ENCODE measurements at places on chromosomes 16 and 17.

DNA sequence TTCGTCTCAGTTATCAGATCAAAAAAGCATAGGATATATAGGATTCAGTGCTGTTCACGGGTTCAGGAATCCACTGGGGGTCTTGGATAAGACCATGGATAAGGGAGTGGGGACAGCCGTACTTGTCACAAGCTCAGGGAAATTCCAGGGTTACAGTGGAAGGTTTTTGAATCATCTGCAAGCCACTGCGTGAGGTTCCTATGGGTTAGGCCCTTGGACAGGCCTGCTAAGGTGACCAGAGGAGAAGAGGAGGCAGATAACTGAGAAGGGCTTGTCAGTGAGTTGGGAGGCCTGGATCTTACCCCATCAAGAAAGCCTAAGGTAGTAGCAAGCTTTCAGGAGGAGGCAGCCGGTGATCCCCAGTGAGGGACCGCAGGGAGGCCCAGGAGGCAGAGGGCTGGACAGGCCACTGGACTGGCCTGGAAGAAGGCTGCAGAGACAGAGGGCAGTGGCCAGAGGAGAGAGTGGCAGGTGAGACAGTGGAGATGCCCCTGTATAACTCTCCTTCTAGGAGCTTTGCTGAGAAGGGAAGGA lies 27.3 kb downstream of the NGFR start:
- no peak for DNase-seq

GRCh38 chr16:49140618-49141017 lies 141.0 kb downstream of the CBLN1 start:
- DNase-seq, result no peak

- no peak for DNase-seq
Observed at GRCh38 chr16:83779886-83780285, 27.9 kb upstream of the HSBP1 start.

DNA sequence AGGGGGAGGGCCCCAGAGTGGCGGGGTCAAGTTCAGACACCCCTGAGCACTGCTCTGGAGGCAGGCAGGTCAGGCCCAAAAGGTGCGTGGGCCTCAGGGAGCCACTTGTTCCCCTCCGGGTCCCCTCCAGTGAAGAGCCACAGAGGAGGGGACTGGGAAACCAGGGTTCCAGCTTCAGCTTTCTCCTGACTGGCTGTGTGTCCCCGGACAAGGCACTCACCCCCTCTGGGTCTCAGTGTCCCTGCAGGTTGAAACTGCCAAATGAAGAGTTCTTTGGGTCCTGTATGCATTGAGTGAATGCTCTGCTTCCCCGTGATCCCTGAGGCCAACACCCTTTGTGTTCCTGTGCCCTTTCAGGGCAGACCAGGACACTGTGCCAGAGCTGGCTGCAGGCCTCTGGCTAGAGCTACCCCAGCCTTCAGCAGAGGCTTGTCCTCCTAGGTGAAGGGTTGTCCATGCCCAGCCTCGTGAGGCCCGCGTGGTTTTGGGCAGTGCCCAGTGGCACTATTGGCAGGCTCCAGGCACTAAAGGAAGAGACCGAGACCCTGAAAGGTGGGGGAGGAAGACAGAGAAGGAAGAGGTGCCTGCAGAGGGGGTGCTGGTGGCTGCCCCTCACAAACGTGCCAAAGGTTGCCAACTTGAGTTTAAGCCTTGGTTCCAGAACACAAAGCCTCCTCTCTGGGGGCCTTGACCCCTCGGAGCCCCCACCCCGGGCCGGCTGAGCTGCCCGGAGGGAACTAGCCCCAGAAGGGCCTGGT lies 13.3 kb upstream of the WNT3 start:
- no peak for DNase-seq

DNA sequence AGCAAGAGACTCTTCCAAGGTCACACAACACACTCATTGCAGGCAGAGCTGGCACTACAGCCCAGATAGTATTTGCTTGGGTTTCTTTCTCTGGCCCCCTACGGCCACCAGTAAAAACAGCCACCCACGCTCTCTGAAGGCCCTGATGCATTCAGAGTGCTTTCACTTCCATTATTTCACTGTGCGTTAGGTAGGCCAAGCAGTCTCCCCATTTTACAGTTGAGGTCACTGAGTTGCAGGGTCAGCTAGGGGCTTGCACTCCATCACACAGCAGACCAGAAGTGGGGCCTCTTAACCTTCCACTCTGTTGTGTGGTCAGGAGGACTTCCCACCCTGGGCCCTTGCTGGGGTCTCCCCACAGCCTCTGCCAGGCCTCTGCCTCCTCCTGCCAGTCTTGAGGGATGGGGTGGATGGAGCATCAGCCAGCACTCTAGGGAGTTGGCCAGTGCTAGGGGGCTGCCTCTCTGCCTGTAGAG lies 2.5 kb downstream of the TBX21 start:
- DNase-seq, result no peak

GRCh38 chr17:50421308-50422051 lies 4.5 kb upstream of the ACSF2 start:
- no peak for DNase-seq

GRCh38 chr17:16434662-16435061 lies 19.3 kb downstream of the TRPV2 start:
- DNase-seq, result no peak

- DNase-seq, result peak; percentile 55
Observed at GRCh38 chr17:7383742-7384488, 3.0 kb downstream of the TNK1 start.

GRCh38 chr17:80855196-80855947 lies 136.3 kb upstream of the CHMP6 start:
- DNase-seq, result no peak

All from neural crest cell (in vitro differentiated cells).